ENCODE measurements at places on chromosomes 6 and 20.

DNA sequence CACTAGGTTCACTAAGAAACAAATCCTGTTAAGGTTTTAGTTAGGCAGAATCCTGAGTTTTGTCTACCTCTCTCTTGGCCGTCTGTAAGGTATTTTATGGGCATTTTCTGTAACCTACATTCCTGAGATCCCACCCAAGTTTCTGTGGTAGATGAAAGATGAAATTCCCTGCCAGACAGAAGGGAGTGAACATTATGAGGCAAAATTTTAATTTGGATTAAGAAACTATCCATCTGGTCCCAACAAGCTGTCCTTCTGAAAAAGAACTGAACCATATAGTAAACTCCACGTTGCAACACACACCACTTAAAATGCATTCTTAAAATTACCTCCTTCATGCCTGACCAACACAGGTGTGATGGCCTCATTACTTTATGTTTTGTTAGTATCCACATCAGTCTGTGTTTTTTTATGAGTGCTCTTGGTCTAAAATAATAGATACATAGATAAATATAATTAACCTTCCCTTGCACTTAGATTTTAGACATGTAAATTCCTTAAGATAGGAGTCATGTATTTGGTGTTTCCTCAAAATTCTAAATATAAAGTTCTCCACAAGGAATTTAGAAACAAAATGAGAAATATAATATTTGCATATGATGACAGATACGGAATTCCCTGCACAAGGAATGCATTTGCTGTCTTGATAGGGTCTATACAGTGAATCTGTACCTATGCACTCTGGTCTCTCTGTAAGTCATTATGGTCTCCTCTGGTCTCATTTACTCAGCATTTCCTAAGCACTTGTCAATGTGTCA lies 86.5 kb downstream of the CHD6 start:
- no peak for DNase-seq

GRCh38 chr20:10795286-10796026 lies 121.7 kb upstream of the JAG1 start:
- no peak for DNase-seq

GRCh38 chr6:144607998-144608735 lies 323.0 kb downstream of the UTRN start:
- DNase-seq: no peak

GRCh38 chr6:134495890-134496248 lies 178.0 kb upstream of the SGK1 start:
- no peak for DNase-seq

GRCh38 chr6:45815466-45816125 lies 200.1 kb downstream of the CLIC5 start:
- DNase-seq: no peak

DNA sequence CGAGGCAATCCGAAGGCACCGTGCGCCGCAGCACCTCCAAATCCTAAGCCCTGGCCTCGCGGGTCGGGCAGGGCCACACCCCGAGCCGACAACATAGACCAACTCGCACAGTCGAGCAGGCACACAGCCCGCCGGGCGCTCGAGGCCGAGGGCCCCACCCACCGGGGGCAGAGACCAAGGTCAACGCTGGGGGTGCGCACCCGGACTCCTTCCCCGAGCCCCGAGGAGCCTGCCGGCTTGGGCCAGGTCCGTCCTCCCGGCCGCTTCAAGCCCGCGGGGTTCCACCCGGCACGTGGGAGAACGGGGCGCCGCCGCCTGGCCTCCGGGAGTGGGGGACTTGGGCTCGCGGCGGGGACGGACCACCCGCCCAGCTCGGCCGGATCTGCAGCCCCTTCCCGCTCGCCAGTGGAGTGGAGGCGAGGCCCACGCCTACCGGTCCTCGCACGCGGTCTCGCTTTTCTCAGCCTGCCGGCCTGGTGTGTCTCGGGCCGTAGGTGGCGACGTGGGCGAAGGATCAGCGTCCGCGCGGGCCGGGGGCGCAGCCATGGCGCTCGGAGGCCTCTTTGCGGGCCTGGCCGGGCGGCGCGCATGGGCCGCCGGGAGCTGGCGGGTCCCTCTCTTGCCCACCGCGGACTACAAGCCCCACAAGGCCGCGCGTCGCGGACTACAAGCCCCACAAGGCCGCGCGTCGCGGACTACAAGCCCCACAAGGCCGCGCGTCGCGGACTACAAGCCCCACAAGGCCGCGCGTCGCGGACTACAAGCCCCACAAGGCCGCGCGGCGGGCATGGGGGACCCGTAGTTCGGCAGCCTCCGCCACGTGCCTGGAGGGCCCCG lies at the start of gene UCKL1:
TSS of gene UCKL1 (minus strand) at position 590 of the 837 bp plus-strand sequence. CDS start at position 546, 44 bp downstream.
- peak; percentile 82 for DNase-seq

DNA sequence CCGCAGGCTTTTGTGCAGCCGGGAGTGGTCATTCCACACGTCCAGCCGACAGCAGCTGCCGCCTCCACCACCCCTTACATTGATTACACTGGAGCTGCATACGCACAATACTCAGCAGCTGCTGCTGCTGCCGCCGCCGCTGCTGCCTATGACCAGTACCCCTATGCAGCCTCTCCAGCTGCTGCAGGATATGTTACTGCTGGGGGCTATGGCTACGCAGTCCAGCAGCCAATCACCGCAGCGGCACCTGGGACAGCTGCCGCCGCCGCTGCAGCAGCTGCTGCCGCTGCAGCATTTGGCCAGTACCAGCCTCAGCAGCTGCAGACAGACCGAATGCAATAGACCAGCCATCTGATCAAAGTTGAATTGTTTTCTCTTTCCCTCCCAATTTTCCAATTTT lies 10.6 kb downstream of the RBM24 start:
- no peak for DNase-seq

GRCh38 chr20:34011275-34011674 lies 17.6 kb downstream of the RALY start:
- no peak for DNase-seq

- DNase-seq: no peak
Observed at GRCh38 chr20:25280574-25281535, 33.0 kb downstream of the PYGB start.

- DNase-seq: no peak
Observed at GRCh38 chr6:88866856-88867255, 96.6 kb downstream of the RNGTT start.

DNA sequence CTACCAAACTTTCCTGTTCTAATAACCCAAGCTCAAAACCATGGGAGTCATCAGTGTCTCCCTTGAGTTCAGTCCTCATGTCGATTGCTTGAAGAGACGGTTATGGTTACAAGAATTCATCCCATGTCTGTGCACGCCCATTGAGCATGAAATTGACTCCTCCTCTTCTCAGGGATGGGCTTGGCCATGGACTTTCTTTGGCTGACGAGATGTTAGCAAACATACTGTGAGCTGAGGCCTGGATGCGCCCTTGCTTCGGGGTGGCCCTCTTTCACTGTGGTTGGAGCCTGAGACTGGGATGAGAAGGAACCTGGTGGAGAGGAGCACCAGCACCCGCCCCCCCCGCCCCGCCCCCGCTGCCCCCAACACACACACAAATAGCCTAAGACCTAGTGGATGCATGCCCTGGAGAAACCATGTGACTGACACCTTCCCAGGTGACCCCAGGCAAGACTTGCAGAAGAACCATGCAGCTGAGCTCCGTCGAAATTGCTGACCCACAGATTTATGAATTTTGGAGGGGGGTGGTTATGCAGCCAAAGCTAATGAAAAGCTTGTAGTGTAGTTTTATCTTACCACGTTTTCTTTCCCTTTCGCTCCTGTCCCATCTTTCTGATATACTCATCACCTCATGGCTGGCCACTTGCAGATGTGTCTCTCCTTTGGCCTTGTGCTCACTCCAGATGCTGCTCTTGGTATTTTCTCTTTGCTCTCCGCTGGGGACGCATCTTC lies 231.4 kb downstream of the CDH4 start:
- no peak for DNase-seq

DNA sequence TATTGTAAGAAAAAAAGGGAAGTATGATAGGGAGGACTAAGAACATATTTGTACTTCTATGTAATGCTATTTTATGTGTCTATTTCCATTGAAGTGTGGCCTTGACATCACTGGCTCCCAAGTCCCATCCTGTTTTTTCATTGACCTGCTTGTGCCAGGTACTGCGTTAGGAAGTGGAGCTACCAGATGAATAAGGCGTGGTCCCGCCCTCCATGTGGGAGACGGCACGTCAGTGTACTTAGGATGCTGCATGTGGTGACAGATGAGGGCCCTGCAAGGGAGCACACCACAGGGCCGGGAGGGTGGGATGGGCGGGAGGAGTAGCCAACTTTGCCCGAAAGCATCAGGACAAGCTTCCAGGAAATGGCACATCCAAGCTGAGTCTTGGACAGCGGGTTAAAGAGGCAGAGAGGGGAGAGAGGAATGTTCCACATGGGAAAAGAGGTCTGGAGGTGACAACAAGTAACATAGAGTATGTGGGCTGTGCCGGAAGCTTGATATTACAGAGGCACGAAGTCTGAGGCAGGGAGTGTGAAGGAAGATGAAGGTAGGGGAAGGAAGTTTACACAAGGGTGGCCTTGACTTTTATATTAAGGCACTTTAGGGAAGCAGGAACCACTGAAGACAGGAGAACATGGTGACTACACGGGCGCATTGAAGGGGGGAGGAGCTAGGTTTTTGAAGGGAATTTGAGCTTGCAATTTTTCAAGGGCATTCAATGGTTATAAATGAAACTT lies 140.6 kb downstream of the MTHFD1L start:
- no peak for DNase-seq

- DNase-seq: no peak
Observed at GRCh38 chr6:107819964-107820337, 4.2 kb downstream of the SCML4 start.

DNA sequence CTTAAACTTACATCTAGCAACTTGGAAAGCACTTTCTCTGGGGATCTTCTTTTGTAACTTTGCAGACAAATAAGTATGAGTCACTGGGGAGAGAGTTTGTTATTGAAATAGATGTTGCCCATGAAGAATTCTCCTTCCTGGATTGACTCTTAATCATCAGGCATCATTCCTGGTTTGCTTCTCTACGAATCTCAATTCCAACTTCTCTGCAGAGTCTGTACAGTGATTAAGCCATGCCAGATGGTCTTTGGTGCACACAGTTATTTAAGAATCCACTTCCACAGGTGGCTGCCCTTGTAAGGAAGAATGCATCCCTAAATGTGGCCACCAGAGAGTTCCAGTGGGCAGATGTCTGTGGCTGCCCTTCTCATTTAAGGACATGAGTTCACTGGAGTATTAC lies 25.7 kb downstream of the MYCT1 start:
- no peak for DNase-seq

GRCh38 chr6:26250698-26251044 lies 114.3 kb upstream of the BTN3A2 start:
- DNase-seq: peak; percentile 7

GRCh38 chr20:56610098-56610497 lies 19.0 kb upstream of the TFAP2C start:
- DNase-seq: no peak

- DNase-seq: no peak
Observed at GRCh38 chr6:122701666-122702065, 77.8 kb upstream of the FABP7 start.

DNA sequence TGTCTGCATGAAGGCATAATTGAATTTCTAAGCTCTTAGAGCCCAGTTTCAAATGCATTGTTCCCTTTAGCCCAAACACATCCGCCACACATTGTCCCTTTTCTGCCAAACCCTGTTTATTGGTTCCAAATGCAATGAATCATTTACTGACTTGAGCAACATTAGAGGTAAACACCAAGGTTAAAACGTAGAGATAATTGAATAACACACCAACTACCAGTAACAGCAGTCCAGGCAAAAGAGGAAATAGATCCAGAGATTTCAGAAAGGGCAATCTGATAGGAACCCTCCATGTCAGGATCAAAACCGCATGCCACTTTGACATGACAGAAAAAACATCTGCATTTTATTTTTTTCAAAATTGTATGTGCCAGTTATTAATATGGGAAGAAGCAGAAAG lies 114.8 kb downstream of the PKHD1 start:
- DNase-seq: no peak

DNA sequence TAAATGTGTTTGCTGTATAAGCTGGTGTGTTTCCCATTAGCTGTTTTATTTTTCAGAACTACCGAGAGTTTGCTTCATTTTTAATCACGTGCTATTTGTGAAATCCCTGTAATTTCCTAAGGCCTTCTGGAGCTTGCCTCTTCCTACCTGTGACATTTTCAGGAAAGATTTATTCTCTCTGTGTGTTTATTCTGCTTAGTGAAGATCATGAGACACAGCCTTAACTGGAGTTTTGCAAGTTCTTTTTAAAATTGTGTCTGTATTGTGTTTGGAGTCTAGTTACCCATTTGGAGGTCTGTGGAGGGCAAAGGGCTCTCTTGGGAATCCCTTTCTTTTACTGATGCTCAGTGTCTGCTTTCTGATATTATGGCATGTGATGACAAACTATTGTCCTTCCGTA lies 359.1 kb upstream of the FLRT3 start:
- DNase-seq: no peak

- no peak for DNase-seq
Observed at GRCh38 chr6:26324295-26324727, 40.7 kb upstream of the BTN3A2 start.

DNA sequence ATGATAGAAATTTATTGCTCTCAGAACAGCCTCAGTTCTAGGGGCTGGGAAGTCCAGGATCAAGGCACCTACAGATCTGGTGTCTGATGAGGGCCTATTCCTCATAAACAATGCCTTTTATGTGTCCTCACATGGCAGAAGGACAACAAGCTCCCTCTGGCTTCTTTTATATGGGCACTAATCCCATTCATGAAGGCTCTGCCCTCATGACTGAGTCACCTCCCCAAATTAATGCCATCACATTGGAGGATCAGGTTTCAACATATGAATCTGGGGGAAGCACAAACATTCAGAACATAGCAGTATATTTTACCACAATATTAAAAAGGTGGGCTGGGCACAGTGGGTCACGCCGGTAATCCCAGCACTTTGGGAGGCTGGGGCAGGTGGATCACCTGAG lies 58.5 kb upstream of the CCN6 start:
- no peak for DNase-seq

- no peak for DNase-seq
Observed at GRCh38 chr6:160685762-160686450, 16.1 kb upstream of the PLG start.

DNA sequence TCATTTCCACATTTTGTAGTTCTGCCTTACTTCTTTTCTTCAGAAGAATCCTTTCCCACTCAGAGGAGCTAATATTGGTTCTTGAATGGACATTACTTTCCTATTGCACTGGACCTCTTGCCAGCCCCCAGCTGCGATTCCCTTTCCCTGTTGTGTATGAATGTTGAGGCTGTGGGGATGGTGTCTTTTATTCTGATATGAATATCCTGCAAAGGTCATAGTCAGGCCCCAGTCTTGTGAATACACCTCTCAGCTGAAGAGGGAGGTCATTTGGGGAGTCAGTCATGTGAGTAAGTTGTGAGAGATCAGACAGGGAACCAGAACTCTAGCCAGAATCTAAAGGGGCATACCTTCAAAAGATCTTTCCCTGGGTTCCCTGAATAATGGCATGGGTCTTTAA lies 32.6 kb upstream of the OSTM1 start:
- no peak for DNase-seq

DNA sequence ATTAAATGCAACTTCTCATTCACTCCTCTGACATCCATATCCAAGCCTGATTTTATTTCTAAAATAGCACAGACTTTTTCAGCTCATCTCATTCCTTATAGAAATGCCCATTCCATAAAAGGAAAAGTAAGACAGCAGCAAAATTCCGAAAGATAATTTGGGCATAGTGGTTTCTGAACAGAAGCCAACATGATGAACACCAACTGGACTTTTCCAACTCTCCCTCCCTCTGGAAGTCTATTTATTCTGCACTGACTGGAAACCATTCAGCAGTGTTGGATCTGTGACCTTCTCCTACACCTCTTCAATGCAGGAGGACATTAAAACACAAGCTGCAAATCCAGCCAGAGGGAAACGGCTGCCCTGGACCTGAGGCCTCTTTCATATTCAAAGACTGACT lies 306.2 kb upstream of the NT5E start:
- no peak for DNase-seq
